ENCODE measurements at places on chromosomes 1 and 21.
A peak's percentile ranks its signal among the peaks of the same experiment; 100 is the strongest.

- DNase-seq, result peak; percentile 40
Measured at GRCh38 chr1:212518188-212519054, 85.7 kb downstream of the NENF start.

DNA sequence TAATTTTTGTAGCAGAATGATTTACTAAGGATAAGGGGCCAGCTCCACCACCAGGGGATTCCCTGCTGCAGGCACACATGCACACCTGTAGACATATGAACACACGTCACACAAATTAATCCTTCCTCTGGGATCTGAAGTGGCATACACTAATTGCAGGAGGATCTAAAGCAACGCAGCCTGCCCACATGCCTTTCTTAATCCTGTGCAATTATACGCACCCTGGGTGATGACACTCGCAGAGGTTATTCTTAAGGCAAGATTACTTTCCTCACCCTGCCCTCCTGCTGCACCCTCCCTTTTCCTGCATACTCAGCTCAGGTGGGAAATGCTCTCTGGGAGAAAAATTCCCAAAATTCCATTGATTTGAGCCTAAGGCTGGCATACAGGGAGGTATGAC is 7.5 kb upstream of the LORICRIN start:
- no peak for DNase-seq

DNA sequence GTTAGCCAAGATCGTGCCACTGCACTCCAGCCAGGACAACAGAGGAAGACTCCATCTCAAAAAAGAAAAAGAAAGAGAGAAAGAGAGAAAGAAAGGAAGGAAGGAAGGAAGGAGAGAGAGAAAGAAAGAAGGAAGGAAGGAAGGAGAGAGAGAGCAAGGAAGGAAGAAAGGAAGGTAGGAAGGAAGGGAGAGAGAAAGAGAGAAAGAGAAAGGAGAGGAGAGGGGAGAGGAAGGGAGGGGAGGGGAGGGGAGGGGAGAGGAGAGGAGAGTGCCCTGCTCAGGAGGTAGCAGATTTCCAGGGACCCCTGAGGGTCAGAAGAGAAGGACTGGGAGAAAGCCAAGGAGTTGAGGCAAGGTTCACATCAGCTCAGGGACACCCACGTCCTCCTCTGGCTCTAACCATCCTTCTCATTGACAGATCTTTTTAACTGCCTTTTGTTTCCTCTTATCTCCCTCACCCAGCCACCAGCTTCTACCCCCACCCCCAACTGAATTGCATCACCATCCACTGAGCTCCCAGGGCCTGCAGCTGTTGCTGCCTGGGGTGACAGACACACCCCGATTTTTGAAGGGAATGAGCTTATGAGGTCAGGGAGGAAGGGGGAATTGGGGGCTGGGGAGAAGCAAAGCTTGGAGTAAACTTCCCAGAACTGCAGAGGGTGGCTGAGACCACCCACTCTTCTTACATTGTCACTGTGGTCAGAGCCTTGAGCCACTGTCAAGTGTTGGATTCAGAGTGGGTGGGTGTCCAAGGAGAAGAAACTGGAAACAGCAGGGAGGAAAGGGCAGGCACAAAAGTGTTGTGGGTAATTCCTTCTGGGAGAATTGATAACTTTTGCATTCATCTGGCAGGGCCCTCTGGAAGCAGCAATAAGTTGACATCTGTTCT is 91.6 kb downstream of the GLUL start:
- no peak for DNase-seq

GRCh38 chr1:179303200-179303785 is 9.7 kb downstream of the SOAT1 start:
- DNase-seq, result no peak

- no peak for DNase-seq
Measured at GRCh38 chr1:232682248-232682647, 52.3 kb upstream of the SIPA1L2 start.
